ENCODE measurements at places on chromosomes 13 and 19.

GRCh38 chr19:5805462-5806132 is 730 bp downstream of the NRTN start:
- H3K27ac ChIP-seq, result no peak overlapping the region
- H3K36me3 ChIP-seq, result no peaks in the 10 kb centered on the region
- no peak for DNase-seq
- H3K27me3 ChIP-seq, result peaks cover 26% of the 10 kb centered on the region
- no peak overlapping the region for H3K4me3 ChIP-seq

DNA sequence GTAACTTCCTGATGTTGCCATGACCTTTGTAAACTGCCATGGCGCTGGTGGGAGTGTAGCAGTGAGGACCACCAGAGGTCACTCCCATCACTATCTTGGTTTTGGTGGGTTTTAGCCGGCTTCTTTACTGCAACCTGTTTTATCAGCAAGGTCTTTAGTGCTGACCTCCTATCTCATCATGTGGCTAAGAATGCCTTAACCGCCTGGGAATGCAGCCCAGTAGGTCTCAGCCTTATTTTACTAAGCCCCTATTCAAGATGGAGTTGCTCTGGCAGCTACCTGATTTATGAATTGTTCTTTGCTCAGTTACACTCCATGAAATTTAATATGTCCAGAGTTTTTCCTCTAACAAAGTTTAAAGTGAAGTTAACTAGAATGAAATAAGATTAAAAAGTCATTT is 4.6 kb upstream of the EPS15L1 start:
- no peak for DNase-seq
- no peaks in the 10 kb centered on the region for H3K4me1 ChIP-seq
- no peak overlapping the region for H3K4me3 ChIP-seq
- no peak overlapping the region for H3K27ac ChIP-seq

DNA sequence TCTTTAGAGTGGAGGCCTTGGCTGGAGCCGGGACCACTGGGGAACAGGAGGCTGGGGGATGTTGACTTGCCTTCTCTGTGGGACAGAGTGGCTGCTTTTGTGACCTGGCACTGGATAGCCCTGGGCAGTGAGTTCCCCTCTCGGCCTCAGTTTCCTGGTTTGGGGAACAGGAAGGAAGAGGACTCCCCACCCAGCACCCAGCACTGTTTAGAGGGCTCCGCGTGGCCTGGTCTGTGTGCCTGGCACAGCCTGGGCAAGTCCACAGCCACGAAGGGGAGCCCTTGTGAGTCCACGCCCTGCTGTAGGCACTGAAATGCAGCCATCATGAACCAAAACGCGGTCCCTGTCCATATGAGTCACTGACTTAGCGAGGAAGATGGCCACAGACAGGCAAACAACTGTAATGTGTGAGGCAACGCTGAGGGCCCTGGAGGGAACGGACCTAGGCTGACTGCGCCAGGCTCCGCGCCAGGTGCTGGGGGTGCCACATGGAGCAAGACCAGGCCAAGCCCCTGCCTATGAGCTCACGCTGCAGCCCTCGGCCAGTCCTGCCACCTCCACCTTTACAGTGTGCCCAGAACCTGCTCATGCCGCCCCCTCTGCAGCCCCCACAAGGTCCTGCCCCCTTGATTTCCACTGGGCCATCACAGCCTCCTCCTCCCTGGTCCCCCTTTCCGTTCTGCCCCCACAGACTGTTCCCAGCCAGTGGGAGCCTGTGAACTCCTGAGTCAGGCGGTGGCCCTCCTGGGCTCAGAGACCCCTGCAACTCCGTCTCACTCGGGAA is 35.5 kb downstream of the PAK4 start:
- H3K4me3 ChIP-seq, result no peak overlapping the region
- DNase-seq, result no peak
- peak overlapping the region; percentile 21 for H3K27ac ChIP-seq
- H3K36me3 ChIP-seq, result no peaks in the 10 kb centered on the region

- H3K27me3 ChIP-seq, result no peaks in the 10 kb centered on the region
- peak overlapping the region; percentile 81 for H3K27ac ChIP-seq
- no peak for DNase-seq
- no peaks in the 10 kb centered on the region for H3K36me3 ChIP-seq
These were observed 46.9 kb downstream of the KLF2 start for GRCh38 chr19:16371540-16371986.

DNA sequence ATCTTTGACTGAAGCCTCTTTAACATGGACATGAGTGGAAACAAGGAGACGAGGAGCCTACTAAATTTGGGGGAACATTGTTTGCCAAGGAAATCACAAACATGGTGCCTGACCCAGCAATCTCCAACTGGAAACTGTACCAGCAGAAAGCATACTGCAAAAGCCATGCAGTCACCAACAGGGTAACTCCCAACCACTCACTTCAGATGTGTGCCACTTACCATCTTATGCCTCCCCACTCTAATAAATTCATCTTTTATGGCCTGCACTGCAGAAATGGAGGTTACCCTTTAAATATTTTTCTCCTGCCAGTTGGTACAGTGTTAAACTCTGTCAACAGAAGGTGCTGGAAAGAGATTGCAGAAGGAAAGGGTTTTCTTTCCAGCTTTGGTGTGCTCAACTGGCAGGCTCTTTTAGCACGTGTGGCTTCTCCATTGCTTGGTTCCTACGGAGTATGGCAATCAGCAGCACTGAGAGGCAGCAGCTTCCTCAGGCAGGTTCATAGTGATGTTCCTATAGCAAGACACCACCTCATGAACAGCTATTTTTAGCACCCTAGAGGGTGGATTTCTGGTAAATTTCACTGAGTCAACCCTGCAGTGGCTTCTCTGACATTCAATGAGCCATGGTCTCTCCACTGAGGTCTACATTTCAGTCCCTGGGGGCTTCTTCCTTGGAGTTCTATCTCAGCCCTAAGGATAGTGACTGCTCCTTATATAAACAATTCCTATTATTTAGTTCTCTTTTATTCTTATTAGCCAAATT is 21.4 kb downstream of the MIR17HG start:
- no peak for DNase-seq
- H3K36me3 ChIP-seq, result no peaks in the 10 kb centered on the region
- H3K4me3 ChIP-seq, result no peak overlapping the region
- no peaks in the 10 kb centered on the region for H3K4me1 ChIP-seq

DNA sequence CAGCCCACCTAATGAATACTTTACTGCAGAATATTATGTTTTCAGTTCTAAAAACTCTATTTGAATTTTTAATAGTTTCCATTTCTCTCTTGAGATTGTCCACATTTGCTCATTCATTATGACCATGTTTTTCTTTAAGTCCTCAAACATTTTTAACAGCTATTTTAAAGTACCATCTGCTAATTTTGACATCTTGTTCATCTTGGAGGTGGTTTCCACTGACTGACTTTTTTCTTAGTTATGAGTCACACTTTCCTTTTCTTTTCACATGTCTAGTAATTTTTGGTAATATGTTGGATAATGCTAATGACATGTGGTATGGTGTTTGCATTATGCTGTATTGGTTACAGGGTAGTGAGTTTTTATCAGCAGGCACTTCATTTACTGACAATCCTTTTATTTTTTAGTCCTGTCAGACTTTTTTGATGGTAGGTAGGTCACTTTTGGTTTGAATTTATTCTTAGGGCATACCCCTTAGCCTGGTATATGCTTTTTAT is 15.4 kb upstream of the ESD start:
- no peak overlapping the region for H3K4me3 ChIP-seq
- no peaks in the 10 kb centered on the region for H3K36me3 ChIP-seq
- H3K27ac ChIP-seq, result no peak overlapping the region
- DNase-seq, result no peak
- no peaks in the 10 kb centered on the region for H3K4me1 ChIP-seq

All from uterus (tissue), 4 donors.